IPS DF 6.9 (cell line): ENCODE measurements at places on chromosomes 11 and 22.

GRCh38 chr11:123740787-123741158 lies 687 bp downstream of the ZNF202 start:
- no peak for DNase-seq

DNA sequence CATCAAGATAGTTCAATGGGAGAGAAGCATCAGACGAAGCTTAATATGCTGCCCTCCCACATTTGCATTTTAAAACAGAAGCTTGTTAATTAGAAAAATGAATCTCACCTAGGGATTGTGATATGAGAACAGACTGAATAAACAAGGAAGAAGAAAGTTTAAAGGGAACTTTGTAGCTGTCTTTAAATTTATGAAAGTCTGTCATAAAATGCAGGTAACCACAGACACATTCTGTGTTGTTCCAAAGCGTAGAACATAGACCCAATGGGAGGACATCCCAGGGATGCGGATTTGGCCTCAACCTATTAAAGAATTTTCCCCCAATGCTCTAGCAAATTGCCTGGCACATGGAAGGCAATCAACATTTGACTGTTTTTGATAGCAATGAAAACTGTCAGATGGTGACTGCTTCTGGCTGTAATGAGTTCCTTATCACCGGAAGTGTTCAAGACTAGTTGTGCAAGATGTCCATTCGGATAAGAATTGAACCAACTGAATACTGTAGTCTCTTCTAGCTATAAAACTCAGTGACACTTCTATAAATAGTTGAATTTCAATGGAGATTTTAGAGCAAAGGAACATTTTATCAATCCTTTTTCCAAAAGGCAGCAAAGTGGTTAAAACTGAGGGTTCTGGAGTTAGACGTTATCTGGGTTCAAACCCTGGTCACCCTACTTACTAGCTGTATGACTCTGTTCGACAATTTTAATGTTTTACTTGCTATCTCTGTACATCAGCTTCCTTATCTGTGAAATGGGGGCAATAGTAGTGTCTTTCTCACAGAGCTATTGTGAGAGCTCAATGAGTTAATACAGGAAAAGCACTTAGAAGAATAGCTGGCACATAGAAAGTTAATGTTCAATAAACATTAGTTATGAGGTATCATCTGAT lies 64.9 kb downstream of the LIF start:
- DNase-seq: no peak

DNA sequence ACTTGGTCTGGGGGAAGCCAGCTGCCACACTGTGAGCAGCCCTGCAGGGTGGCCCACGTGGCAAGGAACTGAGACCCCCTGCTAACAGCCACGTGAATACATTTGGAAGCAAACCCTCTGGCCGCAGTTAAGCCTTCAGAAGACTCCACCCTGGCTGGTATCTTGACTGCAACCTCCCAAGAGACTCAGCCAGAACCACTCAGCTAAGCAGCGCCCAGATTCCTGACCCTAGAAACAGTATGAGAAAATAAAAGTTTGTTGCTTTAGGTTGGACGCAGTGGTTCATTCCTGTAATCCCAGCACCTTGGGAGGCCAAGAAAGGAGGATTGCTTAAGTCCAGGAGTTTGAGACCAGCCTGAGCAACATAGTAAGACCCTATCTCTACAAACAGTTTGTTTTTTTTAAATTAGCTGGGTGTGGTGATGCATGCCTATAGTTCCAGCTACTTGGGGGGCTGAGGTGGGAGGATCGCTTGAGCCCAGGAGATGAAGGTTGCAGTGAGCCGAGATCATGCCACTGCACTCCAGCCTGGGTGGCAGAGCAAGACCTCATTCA lies 8.7 kb downstream of the ZMAT5 start:
- no peak for DNase-seq

DNA sequence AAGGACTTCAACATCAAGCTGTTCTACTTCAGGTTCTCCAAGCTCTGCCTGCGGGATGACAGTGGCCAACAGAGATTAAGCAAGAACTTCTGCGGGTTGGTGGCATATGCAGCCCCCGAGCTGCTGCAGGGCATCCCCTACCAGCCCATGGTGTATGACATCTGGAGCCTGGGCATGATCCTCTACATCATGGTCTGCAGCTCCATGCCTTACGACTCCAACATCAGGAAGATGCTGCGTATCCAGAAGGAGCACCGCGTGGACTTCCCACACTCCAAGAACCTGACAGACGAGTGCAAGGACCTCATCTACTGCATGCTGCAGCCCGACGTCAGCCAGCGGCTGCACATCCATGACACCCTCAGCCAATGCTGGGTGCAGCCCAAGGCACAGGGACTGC lies 2.8 kb upstream of the DGCR2 start:
- DNase-seq: no peak

DNA sequence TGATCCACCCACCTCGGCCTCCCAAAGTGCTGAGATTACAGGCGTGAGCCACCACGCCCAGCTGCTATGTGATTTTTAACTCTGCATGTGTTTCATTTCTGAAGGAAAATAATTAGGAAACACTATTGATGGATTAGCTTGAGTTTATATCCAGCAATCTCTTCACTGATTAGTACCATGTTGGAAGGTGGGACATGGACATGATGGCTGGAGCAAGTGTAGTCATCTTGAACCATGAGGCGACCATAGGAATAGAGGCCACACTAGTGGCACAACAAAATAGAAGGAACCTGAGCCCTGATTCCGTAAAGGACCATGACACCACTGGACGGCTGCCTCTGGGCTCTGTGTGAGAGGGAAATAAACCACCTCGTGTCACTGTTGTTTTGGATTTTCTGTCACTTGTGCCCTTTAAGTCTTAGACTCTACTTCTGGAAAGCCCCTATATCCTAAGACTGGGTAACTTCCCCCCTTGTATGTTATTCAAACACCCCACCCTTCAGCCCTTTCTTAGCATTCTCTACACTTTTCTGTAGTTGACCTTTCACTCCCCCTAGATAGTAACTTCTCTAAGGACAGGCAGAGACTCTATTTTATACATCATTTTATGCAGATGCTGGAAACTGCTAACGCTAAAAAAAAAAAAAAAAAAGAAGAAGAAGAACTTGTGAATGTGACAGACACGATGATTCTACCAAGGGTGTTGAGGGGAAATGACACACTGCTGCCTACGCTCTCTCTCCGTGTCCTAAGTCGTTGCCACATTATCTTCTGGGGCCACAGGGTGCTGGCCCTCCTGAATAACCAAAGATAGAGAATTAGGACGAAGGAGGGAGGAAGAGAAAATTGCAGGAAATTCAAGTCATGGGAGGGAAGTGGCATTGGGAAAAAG lies 2.7 kb upstream of the VPS37C start:
- DNase-seq: no peak

GRCh38 chr11:64132191-64132771 lies 33.6 kb downstream of the MACROD1 start:
- no peak for DNase-seq

GRCh38 chr22:37940698-37941376 lies 12.6 kb downstream of the C22orf23 start:
- no peak for DNase-seq
